ENCODE measurements at places on chromosomes 11 and 22.

DNA sequence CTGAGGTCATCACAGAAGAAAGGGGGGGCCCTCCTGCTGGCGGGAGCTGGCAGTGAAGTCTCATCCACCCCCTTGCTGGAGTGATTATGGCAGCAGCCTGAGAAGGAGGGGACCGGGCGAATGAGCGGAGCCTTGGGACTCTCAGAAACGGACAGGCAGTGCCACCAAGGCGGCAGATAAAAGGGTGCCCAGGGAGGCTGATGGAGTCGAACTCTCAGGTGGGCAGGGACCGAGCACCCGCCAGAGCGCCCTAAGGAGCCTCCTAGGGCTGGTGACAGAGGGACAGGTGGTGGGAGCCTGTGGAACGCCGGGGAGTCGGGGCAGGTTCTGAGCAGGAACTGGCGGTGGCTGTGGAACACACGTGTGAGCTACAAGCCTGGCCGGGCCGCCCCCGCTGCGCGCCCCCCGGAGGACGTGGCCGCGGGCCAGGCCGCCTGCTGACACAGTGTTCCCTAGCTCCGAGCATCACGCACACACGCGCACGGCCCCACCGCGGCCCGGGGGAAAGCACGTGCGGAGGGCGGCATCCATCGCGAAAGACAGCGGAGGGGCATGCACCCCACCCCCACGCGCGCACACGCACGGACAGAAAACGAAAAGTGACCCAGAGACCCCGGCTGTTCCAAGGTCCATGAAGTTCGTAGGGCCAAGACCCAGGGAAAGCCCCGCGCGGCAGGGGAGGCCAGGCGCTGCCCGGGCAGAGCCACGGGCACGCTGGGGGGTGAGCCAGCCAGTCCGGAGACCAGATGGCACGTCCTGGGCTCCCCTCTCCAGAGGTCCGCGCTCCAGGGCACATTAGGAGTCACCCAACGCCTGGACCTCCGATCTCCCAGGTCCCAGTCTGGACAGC is 1.0 kb downstream of the VWCE start:
- peak; percentile 48 for DNase-seq

- no peak for DNase-seq
These were observed 330 bp downstream of the SLC5A1 start for GRCh38 chr22:32043391-32043790.

DNA sequence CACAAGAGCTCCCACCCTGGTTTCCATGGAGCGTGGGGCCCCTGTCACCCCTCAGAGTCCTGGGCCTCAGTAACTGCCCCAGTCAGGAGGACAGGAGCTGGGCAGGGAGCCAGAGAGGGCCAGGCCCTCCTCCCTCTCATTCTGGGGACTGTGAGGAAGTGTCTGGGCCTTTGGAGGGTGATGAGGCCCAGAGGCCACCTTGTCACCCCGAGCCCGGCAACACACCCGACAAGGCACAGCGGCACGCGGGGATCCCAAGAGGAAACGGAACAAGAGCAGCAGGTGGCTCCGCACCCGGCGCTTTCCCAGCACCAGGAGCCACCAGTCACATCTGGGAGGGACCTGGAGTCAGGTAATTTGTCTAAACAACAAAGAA is 72.1 kb downstream of the CELSR1 start:
- no peak for DNase-seq

DNA sequence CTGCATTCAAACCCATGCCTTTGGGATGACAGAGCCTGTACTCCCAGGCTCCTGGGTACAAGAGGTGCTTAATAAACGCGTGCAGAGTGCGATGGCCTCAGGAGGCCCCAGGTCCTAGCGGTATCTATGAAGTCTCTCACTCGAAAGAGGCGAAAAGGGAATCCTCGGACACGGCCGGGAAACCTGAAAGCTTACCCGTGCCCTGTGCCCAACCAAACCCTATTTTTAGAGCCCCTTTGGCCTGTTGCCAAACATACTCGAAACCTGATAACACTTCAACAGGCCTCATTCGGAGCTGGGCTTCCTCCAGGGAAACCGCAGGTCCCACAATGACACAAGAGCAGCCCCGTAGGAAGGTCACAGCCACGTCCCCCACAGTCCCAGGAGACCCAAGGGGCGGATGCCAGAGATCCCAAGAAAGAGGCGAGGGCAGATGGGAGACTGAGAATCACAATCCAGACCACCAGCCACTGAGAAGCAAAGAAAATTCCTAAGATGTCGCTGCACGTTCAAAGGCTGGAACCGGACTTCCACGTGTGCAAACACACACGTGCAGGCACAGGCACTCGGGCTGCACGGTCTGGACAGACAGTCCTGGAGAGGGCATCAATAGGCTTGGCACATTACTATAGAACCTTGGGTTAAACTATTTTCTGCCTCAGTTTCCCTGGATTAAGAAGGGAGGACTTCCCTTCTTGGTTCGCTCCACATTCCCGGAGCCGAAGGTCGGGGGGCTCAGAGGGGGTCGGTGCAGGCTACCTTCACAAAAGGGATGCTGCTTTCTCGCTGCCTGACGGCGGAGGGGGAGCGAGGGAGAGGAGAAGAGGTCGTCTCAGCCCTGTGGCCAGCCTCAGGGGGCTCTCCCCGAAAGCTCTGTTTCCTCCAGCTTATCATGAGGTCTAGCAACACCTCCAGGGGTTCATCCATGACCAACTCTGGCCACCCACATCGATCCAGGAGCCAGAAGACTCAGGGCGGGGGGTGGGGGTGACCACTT is 8.2 kb downstream of the PDGFB start:
- no peak for DNase-seq

- DNase-seq: peak; percentile 76
These were observed 5.8 kb downstream of the PIWIL3 start for GRCh38 chr22:24768537-24769374.

DNA sequence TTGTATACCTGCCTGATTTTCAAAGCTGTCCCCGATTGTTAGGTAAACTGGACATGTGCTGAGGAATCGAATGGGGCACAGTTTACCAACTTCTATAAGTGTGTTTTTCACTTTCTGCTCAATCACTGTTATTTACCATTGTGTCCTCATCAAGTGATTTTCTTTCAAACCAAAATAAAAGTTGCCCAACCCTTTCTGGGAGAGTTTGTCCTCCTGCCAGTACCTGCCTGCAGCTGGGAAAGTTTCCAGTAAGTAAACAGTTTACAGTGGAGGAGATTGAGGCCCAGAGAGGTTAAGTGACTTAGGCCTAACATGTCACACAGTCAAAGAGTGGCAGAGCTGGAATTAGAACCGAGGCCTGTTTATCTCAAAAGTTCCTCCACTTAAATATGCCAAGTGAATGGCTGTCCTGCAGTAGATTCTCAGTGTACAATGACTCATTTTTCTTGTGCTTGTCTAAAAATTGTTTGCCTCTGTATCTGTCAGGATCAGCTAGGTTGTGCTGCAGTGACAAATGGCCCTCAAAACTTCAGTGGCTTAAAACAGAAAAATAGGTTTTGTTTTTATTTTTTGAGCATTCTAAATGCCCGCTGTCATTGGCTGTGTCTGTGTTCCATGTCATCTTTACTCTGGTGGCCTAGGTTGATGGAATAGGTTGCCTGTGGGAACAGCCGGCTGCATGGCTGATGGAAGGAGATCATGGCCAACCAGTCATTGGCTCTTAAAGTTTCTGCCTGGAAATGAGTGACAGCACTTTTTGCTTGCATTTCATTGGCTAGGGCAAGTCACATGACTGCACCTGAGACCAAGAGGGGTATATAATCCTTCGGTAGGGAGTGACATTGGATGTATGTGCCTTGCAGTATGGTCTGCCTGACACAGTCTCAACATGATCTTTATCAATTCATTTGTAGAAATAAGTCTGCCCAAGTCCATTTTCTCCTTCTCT is 61.8 kb upstream of the CRYBB3 start:
- no peak for DNase-seq

GRCh38 chr22:36467946-36468345 is 13.5 kb downstream of the TXN2 start:
- DNase-seq: peak; percentile 97

GRCh38 chr11:113282898-113283437 is 31.4 kb upstream of the TTC12 start:
- DNase-seq: no peak

DNA sequence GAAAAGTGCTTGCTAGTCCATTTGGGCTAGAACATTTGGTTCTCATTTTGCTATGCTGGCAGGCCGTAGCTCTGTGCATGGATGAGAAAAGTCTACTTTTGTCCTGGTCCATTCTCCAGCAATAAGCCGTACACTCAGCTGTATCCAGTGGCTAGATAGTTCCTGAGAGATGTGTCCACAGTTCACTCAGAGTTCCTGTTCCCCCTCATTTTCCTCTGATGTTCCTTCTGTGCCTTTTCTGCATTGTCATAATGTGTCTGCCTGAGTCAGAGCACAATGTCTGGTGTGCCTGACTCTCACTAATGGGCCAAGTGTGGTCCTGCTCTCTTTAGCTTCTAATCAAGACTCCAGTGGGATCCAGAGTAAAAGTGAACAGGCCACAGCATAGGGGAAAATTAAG is 215.7 kb upstream of the CTSC start:
- peak; percentile 49 for DNase-seq

DNA sequence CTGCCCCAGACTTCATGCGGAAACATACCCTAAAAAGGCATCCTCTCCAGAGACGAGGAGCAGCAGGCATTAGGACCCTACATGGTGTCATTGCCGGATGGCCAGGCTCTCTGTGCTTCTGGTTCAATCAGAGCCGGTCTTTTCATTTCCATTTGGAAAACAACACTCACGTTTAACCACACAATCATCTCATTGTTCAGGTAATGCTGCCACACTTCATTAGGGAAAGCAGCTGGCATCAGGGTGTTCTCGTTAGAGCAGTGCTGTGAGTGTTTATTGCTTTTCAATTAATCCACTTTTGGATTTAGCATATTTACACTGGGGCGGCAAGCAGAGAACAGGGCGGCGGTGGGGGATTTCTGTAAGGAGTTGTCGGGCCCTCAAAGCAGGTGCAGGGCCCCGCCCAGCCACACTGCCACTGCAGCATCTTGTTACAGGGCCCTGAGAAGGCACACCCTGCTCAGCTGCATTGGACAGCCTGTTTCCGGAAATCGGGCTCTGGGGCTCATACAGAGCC is 338.6 kb downstream of the SHANK2 start:
- no peak for DNase-seq

GRCh38 chr11:58254936-58255335 is 13.1 kb downstream of the OR10W1 start:
- DNase-seq: peak; percentile 18

GRCh38 chr11:113684496-113684895 is 21.6 kb downstream of the TMPRSS5 start:
- DNase-seq: no peak

DNA sequence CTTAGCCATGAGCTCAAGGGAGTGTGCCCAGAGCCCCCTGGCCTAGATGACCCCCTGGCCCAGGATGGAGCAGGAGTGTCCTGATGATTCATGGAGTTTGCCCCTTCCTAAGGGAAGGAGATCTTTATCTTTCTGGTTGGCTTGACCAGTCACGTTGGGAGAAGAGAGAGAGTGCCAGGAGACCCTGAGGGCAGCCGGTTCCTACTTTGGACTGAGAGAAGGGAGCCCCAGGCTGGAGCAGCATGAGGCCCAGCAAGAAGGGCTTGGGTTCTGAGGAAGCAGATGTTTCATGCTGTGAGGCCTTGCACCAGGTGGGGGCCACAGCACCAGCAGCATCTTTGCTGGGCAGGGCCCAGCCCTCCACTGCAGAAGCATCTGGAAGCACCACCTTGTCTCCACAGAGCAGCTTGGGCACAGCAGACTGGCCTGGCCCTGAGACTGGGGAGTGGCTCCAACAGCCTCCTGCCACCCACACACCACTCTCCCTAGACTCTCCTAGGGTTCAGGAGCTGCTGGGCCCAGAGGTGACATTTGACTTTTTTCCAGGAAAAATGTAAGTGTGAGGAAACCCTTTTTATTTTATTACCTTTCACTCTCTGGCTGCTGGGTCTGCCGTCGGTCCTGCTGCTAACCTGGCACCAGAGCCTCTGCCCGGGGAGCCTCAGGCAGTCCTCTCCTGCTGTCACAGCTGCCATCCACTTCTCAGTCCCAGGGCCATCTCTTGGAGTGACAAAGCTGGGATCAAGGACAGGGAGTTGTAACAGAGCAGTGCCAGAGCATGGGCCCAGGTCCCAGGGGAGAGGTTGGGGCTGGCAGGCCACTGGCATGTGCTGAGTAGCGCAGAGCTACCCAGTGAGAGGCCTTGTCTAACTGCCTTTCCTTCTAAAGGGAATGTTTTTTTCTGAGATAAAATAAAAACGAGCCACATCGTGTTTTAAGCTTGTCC is 14.3 kb downstream of the ADORA2A start:
- DNase-seq: no peak

- no peak for DNase-seq
These were observed 169.6 kb upstream of the FOLH1 start for GRCh38 chr11:49377978-49378377.

DNA sequence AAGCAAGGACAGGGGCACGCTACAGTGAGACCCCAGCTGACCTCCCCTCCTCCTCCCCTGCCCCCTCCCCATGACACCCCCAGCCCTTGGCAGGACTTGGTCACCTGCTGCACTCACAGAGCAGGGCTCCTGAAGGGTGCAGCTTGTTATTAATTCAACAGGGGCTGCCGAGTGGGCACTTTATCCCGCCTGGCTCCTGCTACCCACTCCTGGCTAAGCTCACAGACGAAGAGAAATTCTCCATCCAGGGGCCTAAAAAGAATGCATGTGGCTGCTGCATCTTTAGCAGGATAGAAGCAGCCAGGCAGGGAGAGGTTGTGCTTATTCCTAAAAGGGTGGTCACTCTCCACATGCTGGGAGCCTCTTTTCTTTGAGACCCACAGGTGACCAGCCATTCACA is 40.3 kb downstream of the GALNT18 start:
- no peak for DNase-seq

- DNase-seq: no peak
These were observed 101.0 kb upstream of the AKIP1 start for GRCh38 chr11:8809939-8810539.

DNA sequence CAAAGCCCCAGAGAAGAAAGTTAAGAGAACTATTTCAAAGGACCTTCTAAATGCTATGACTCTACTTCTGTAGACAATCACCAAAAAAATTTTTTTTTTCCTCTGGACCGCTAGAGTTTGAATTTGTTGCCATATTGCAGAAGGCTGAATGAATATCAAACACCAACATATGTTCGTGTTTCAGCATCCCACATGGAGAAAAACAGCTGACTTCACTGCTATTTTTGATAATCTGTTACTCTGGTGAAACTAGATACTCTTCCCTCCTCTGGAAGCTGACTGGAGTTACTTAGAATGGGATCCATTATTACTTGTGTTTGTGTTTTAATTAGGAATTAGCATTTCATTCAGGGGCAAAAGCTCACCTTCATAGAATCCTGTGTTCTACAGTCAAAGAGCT is 447.0 kb downstream of the AASDHPPT start:
- DNase-seq: no peak

- DNase-seq: no peak
These were observed 2413.8 kb upstream of the RAG2 start for GRCh38 chr11:39011797-39012196.

GRCh38 chr11:11229647-11230046 is 123.4 kb downstream of the CSNK2A3 start:
- peak; percentile 2 for DNase-seq
